ENCODE measurements at places on chromosomes 1 and 21.

DNA sequence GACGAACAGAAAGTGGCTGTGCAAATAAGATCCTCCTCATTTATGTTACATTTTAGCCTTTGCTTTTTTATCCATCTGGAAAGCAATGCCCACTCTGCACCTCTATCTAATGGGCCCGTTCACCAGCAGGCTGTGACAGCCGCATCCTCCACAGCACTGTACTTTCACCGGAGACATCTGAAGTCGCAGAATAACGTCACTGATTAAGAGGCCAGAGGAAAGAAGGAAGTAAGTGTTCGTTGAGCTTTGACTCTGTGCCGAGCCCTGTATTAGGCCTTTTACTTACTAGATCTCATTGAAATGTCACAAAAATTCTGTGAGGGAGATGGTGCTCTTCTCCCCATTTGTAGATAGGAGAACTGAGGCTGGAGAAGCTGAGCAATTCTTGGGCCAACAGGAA, 62.3 kb downstream of the KAZN start:
- DNase-seq = no peak

GRCh38 chr21:22083899-22084298, 1085.7 kb downstream of the NCAM2 start:
- DNase-seq = no peak

- no peak for DNase-seq
Observed at GRCh38 chr1:158998037-158998780, 11.5 kb upstream of the IFI16 start.

DNA sequence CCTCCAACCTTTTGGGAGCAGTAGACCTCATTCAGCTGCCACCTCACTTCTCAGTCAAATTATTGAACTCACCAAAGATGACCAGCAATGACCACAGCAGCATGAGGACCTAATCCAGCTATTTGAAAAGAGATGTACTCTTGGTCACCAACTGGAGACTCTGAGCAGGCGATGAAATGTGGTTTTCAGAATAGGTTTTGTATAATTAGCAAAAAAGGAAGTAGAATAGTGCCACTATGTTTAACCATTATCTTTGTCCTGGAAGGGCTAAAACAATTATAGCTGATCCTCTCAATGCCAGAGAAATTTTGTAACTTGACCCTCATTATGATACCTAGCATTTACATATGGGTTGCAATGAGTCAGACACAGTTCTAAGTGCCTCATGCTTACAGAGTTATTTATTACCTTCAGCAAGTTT, at the start of gene FCRL2:
TSS of gene FCRL2 (minus strand) at position 162 of the 421 bp plus-strand sequence. CDS start at position 103, 59 bp downstream.
- no peak for DNase-seq

DNA sequence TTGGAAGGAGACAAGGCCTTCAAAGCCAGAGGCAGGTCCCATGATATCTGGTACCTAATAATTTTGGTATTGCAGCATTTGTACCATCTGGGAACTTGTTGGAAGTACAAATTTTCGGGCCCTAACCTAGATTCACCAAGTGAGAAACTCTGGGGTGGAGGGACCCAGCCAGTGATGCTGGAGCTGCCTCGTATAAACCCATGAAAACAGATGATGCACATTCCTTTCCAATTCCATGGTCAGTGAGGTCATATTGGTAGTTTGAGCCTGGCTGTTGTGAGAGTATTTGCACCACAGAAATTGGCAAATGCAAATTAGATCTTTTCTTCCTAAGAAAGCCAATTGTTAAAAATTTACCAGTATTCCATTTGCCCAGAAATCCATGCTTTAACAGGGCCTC, 269.6 kb upstream of the PLXNA2 start:
- DNase-seq = no peak

- no peak for DNase-seq
Observed at GRCh38 chr1:40004857-40005256, 35.7 kb upstream of the CAP1 start.

DNA sequence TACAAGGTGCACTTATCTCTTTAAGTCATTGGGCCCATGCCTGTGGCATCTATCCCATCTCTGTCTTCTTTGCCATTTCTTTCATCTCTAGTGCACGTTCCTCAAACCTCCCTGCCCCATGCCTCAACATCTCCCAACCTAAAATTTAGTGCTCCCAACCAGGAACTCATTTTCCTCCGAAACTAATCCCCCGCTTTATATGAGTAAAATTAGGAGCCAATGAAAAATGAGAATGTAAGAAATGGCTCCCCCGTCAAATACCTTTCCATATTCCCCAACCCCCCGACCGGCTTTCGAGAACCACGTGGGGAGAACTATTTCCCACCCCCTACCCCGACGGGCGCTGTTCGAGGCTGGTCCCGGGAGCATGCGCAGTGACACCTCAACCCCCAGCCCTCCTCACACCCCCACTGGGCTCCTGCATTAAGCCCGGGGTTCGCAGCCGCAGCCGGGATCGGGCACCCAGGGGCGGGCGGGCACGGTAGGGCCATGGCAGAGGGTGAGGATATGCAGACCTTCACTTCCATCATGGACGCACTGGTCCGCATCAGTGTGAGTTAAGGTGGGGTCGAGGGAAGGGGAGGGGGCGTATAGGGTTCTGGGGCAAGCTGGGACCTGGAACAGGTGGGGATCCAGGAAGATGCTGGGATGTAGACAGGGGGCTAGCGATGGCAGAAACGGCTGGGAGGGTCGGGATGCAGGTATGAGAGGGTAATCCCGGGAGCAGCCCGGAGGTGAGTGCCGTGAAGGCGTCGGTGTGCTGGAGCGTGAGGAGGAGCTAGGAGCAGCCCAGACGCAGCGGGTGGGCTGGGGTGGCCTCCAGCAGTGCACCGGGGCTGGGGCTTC, at the start of gene TRIM46:
TSS of gene TRIM46 (plus strand) at position 372 of the 846 bp plus-strand sequence. CDS start at position 490, 118 bp downstream.
- peak; percentile 22 for DNase-seq

GRCh38 chr1:226097866-226098625, 35.5 kb downstream of the H3-3A start:
- no peak for DNase-seq

DNA sequence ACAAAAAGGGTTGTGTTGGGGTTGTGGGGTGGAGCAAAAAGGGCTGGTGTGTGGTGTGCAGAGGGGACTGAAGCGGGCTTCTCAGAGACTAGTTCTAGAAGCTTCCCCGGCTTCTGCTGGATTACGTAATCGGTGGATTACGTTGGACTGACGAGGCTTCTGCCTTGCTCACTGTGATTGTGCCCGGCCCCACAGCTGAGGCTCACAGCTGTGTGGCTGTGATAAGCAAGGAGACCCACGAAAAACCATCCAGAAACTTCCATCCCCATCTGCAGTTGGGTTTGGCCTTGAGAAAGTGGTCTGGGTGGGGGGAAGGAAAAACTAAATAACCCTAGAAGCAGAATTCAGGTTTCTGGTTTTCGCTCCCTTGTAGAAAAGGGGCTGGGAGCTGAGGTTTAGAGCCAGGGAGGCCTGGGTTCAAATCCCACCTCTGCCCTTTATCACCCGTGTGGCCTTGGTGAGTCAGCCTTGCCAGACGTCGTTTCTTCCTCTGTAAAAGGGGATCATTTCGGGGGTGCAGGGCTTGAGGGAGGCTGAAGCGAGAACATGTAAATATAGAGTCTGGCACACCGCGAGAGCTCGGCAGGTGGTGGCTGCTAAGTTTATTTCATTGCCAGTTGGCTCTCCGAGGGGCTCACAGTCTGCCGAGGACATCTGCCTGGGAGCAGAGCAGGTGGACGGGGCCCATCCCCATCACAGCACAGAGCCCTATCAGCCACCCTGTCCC, 30.4 kb upstream of the DISP3 start:
- no peak for DNase-seq

- DNase-seq = no peak
Observed at GRCh38 chr1:58714544-58714943, 14.7 kb upstream of the MYSM1 start.

DNA sequence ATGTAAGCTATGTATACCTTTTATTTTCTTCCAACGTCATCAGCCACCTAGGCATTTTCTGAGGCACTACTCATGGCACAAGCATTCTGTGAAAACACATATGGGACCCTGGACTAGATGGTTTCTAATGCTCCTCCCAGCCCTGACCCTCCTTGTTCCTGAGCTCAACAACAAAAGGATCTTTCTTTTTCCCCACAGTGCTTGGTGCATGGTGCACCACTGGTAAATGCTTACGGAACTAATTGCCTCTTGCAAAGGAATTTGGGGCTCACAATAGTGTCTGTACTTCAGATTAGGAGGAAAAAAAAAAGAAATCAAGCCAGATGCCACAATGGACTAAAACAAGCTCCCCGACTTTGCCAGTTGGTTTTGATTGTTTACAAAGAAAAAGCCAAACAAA, 390.5 kb downstream of the PLPP3 start:
- DNase-seq = no peak

DNA sequence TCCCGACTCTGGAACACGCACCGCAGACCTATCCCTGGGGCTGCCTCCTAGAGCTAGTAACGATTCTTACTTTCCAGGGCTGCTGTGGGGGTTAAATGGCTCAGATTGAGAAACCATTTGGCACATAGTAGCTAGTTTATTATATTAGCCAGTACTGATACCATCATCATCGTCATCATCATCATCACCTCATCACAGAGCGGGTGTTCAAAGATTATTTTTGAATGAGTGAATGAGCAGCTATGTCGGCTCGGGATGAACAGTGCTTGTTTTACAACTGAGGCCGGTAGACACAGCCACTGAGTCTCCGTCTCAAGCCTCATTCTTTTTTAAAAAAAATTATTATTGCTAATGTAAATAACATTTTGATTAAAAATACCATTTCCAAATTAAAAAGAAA, 13.5 kb upstream of the AJAP1 start:
- DNase-seq = no peak

- DNase-seq = no peak
Observed at GRCh38 chr1:56686169-56686568, 41.1 kb downstream of the PRKAA2 start.

DNA sequence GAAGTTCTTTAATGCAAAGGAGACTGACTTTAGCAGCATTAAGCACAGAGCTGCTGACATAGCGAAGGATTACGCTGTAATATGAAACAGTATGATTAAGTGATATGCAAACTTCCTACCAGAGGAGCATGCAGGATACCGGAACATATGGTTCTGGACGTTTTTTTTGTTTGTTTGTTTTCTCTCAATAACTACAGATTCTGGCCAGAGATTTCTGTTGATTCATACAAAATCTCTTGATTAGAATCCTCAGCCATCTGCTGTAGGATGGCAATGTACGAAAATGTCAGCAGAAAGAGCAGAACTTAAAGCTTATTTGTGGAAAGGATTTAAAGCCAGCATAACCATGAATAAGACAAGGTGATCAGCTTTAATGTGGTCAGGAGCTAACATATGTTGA, 970.7 kb downstream of the KCNT2 start:
- DNase-seq = no peak

DNA sequence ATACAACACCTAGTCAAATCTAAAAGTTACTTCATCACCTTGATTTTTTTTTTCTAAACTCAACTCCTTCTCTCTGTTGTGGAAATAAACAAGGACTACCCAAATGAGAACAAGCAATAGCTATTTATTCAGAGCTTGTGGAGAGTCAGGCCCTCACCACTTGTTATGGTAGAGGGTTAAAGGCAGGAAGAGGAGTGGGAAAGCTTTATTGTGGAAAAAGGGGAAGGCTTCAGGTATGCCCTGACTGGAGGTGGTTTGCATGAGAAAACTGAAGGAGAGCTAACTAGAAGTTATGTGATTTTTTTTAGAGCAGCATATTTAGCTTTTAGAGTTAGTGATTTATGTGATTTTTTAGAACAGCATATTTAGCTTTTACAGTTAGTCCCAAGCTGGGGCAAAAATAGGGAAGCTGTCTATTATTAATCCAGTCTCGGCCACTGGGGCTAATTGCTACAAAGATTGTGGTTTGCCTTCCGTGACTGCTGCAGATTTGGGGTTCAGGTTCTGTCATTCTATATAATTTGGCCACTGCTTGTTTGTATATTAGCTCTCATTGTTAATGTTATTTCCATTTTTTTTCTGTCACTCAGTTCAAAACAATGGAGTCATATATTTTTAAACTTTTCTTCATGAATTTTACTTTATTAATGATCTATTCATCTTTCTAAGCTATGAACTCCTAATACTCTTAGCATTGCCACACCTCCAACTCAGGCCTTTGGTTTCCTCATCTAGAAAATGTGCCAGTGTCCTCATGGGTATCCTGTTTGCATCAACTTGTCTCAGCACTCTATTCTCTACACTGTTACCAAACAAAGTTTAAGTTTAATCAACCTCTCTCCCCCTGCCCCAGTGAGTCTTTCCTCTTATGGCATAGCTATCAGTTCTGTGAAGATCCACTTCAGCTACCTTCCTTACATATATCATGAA, 713.0 kb downstream of the BRINP3 start:
- no peak for DNase-seq

DNA sequence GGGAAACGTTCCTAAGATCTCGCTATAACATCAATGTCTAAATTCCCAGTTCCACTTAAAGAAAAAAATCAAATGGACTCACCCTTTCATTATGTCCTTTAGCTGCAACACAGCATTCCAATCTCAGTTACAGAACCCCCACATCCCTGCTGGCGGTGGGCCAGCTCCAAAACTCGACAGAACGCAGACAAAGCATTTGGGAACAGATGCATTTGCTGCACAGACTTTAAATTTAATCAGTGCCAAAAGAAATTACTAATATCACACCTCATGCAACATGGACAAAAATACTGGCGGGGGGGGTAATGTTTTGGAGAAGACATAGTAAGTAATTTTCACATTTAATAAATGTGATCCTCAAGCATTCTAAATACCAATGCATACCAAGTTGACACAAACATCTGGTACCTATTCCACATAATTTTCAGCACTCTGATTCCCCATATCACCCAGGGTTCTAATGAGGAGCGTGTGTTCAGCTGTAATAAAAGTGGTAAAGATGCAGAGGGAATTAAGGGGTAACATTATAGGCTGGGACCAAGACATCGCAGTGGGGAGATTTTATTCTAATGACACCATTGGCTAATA, 79.7 kb downstream of the TGFBR3 start:
- DNase-seq = no peak

- peak; percentile 44 for DNase-seq
Observed at GRCh38 chr1:157163273-157164127, 25.3 kb upstream of the ETV3 start.

- no peak for DNase-seq
Observed at GRCh38 chr1:235844776-235845175, 21.9 kb downstream of the LYST start.

GRCh38 chr21:46078322-46078977, 19.5 kb upstream of the COL6A2 start:
- DNase-seq = no peak

- DNase-seq = no peak
Observed at GRCh38 chr1:8091691-8092090, 65.6 kb upstream of the ERRFI1 start.

GRCh38 chr1:37177230-37177864, 143.0 kb upstream of the GRIK3 start:
- no peak for DNase-seq

- no peak for DNase-seq
Observed at GRCh38 chr21:33069994-33070743, at the start of gene OLIG1. OLIG1 (plus strand) TSS chr21:33070141; CDS start chr21:33070247, 106 bp downstream.
